Hippocampal formation (tissue), 2 donors: ENCODE measurements at places on chromosomes 1 and 21.
A peak's percentile ranks its signal among the peaks of the same experiment; 100 is the strongest.

- DNase-seq, result no peak
These were observed 162.6 kb downstream of the RHOU start for GRCh38 chr1:228897901-228898300.

DNA sequence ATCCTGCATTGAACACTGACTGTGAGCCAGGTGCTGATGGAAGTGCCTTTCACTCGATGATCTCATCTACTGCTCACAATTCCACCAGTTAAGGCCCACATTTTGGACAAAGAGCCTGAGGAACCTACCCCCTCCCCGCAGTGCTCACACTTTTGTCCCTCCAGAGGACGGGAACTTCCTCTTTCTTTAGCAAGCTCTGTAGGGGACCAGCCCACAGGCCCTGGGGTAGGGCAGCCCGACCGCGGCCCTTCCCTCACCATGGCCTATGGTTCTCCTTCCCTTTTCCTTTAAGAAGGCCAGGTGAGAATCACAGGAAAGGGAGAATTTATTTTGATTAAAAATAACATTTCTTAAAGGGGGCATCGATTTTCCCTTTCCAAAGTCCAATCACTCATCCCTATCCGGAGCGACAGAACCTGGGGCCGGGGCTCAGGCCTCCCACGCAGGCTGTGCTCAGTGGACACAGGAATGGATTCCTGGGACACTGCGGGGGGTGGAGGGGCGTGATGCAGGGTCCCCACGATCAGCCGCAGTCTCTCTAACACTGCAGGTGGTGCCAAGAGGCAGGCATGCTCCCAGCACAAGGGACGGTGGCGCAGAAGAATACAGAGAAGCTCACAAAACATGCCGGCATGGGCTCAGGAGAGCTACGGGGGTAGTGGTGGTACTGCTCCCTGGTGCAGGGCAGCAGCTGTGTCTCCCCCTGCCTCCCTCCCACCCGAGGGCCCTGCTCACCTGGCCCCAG, 8.9 kb upstream of the KCNE1 start:
- DNase-seq, result peak; percentile 4

DNA sequence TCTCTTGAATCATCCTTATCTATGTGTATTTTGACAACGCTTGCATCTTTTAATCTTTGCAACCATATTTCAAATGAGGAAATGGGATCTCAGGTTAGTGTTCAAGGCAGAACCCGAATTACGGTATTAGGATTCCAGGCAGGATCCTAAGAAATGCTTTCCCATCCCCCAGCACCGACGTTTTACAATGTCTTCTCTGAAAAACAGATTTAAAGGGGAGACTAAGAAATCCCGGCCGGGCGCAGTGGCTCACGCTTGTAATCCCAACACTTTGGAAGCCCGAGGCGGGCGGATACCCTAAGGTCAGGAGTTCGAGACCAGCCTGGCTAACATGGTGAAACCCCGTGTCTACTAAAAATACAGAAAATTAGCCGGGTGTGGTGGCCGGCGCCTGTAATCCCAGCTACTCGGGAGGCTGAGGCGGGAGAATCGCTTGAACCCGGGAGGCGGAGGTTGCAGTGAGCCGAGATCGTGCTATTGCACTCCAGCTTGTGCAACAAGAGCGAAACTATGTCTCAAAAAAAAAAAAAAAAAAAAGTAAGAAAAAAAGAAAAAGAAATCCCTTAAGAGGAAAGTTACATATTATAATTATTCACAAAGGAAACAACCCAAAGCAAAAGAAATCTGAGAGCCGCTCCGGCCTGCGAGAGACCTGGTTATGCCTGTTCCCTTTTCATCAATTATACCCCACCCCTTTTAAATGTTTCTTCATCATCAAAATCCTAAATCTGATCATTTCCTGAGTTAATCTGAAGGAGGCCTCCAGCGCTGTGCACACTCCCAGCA, 801 bp upstream of the GORAB start:
- no peak for DNase-seq

DNA sequence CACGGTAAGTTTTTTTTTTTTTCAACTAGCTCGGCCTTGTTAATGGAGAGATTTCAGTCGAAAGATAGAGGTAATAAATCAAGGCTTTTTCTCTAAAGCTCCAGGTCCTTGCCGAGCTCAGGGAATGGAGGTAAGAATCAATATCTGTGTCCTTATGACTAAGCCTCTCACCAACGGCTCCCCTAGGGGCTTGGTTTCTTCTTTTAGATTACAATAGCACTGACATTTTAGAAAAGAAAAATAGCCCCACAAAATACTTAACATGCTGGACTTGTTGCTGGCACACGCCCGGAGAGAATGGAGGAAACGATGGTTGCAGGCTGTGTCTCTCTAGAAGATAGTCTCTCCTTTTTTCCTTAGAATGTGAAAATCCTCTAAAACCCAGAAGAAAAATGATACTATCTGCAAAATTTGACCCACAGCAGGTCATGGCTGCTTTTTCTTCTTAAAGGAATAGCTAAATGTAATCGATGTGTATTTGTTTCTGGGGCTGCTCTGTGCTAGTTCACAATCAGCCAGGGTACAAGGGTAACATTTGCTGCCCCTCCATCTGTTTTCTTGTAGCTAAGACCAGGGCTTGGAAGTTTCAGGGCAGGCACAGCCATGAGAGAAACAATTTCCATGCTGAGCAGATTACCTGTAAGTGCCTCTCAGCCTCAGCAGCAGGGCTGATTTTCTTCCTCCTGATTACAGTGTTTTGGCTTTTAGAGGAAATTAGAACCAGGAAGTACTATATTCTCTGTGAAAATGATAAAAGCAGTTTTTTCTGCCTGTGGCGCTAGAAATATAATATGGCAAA, 86.2 kb upstream of the GNG12 start:
- DNase-seq, result no peak

DNA sequence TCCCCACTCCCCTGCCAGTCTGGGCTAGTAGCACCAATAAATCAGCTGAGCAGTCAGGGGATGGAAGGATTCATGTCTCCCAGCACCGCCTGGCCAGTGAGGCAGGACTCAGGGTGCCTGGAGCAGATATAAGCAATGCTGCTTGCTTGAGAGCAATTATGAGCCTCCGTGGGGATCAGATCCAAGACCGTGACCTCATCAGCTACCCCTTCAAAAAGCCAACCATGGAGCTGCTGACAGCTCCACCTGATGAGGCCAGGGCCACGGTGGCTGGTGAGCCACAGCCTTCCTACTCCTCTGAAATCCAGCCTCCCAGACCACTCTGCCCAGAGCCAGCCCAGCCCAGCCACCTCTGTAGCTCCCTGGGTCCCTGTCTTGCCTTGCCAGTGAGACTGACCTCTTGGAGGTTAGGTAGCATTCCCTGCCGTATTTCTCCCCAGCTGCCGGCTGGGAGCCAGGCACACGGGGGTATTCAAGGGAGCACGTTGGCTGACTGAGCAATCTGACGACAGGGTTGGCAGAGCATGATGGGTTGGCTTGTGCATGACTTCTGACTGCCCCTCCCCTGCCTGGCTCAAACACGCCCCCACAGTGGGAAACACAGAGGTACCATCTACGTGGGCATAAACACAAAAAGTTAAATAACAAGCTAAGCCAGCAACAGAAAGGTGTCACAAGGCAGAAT, 28.4 kb downstream of the SYT2 start:
- no peak for DNase-seq

DNA sequence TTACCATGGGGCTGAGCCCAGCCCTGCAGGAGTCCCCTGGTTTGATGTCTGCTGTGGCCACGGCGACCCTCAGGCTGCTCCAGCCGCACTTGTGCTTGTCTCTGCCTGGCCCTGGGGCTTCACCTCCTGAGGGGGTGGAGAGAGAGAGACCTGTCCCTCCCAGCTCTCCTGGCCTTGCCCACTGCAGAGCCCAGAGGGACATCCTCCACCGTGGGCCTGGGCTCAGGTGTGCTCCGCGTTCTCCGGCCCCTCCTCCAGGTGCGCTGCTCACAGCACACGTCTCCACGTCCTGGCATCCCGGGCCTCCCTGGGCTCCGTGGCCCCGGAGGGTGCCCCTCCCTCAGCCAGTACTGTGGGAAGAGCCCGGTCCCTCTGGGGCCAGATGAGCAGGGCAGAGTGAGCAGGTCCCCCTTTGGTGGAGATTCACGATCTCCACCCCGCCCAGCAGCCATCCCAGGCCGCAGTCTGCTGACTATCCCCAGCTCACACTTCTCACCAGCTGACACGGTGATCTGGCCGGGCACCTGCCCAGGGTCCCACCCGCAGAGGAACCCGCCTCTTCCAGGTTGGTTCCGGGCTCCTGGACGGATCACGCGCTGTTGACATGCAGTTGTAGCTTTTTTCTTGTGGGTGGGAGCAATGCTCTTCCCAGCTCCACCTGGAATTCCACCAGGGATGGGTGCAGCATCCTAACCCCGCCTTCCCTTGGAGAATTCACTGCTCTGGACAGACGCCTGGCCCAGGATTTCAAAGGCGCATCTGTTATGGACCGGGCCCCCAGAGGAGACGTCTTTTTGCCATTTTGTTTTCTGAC, 41.8 kb upstream of the POFUT2 start:
- DNase-seq, result no peak

DNA sequence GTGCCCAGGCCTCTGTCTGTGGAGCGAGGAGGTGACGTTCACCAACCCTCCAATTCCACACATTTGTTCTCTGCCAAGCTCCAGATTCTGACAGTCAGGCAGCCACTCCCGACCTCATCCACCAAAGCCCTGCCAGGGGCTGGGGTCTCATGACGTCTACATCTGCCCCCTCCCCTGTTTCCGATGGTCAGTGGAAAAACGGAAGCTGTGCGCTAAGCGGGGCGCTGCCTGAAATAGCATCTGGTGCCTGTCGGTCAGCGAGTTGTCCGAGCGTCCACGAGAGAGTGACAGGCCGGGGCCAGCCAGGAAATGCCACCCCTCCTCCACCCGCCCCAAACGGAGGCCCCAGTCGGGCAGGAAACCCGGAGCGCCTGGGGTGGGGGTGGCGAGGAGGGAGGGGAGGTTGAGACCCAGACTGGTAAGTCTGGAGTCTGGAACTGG, 3.2 kb upstream of the TAL1 start:
- peak; percentile 41 for DNase-seq

- no peak for DNase-seq
These were observed 120.2 kb downstream of the GREM2 start for GRCh38 chr1:240491796-240492195.

GRCh38 chr1:228887101-228887500, 151.8 kb downstream of the RHOU start:
- no peak for DNase-seq

- DNase-seq, result no peak
These were observed 312.2 kb downstream of the SPATA17 start for GRCh38 chr1:217943361-217943760.

GRCh38 chr21:41411449-41412089, 14.5 kb upstream of the MX1 start:
- no peak for DNase-seq

DNA sequence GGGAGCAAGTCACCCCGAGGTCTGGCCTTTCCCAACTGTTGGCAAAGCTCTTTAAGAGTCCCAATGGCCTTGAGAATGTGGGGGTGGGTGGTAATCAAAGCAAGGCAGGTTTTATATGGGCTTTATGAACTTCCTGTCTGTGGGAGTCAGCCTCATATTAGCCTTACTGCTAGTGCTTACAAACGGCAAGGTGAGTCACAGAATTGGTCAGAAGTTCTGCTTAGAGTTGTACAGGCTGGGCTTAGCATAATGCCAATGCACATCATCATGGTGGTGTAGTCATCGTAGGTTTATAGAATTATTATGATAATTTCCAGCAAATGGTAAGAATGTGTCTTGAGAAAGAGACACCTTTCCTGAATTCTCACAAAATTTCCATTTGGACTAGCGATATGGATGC, 192.7 kb upstream of the KIAA0040 start:
- no peak for DNase-seq

- DNase-seq, result no peak
These were observed 4.9 kb upstream of the ATP2B4 start for GRCh38 chr1:203621559-203622262.

- no peak for DNase-seq
These were observed 4.0 kb upstream of the MEX3A start for GRCh38 chr1:156086256-156086662.

DNA sequence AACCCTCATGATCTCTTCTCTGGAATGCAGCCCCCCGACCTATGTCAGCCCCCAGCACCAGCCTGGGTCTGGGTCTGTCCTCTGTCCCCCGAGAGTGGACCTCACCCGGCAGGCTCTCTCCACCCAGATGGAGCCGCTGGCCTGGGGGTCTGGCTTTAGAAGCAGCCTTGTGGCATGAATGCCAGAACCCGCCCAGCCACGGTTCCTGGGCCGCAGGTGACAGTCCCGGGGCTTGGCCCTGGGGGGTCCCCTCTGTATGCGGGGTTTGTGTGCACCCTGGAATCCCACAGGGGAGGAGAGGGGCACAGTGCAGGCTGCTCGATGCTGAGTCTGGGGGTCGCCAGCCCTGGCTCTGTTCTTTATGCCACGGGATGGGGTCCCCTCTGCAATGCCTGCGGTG, 96.0 kb upstream of the ACTRT2 start:
- DNase-seq, result no peak

DNA sequence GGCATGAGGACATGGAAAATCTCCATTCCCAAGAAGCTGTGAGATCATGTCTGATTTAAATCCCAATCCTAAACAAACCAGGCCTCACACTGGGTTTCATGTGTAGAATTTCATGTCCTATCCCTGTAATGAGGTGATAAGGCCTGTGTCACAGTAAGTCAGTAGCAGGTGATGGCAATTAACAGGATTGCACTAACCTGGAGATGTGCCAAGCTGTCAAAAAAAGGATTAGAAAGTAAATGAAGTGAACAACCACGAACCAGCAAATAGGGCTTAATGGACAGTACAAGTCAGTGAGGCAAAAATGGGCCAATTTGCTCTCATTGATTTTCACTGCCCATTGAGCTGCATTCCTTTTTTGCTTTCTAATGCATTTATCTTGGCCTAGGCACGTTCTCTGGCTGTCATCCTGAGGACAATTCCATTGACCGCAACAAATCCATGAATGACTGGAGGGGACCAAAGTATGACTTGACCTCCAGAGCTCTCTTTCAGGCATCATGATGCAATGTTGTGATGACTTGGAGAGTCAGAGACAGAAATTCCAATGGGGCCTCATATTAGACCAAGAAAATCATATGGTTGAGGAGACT, 673.6 kb upstream of the ADGRL2 start:
- no peak for DNase-seq

- DNase-seq, result no peak
These were observed 13.1 kb upstream of the PTP4A2 start for GRCh38 chr1:31951276-31951675.

- no peak for DNase-seq
These were observed 99.6 kb upstream of the KAZN start for GRCh38 chr1:14498839-14499238.

DNA sequence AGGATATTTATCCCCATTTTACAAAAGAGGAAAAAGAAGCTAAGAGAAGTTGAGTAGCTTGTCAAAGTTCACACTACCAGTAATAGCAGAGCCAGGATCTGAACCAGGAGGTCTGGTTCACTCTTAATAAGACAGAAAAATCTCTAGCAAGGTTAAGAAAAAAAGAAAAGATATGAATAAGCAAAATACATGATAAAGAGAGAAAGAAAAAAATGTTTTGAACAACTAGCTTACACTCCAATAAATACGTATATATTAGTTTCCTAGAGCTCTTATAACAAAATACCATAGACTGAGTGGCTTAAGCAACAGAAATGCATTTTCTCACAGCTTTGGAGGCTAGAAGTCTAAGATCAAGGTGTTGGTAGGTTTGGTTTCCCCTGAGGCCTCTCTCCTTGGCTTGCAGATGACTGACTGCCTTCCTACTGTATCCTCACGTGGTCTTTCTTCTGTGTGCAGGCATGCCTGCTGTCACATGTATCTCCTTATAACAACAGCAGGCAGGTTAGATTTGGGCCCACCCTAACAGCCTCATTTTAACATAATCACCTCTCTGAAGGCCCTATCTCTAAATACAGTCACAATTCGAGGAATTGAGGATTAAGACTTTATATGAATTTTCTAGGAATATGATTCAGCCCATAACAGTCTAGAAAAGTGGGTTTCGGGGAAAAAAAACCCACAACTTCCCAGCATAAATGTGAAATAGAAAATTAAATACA, 60.4 kb downstream of the LEPR start:
- DNase-seq, result no peak
